ENCODE measurements at places on chromosomes 16 and 17. TPM values are rescaled to one million over a fixed set of nuclear protein-coding genes. Genes with fewer than 3 reads are reported as not detected.

Gene HYDIN
- polyA plus RNA-seq = 1.1 TPM

Gene KRTAP9-4
- polyA plus RNA-seq = 0.13 TPM

Gene TEKT5
- polyA plus RNA-seq = 0.24 TPM

Gene PPM1D
- polyA plus RNA-seq = 5.0 TPM

Gene TRAP1
- polyA plus RNA-seq = 353 TPM

Gene DPEP2
- not detected for polyA plus RNA-seq

Gene TMIGD1
- not detected for polyA plus RNA-seq

Gene CRHR1
- polyA plus RNA-seq = 1.2 TPM

Gene CDH11
- polyA plus RNA-seq = 3.3 TPM
